ENCODE measurements at places on chromosomes 3 and 15.

- no peak for DNase-seq
Observed at GRCh38 chr3:169952045-169952444, 14.6 kb upstream of the SEC62 start.

- peak; percentile 59 for DNase-seq
Observed at GRCh38 chr3:41159588-41160189, 39.6 kb upstream of the CTNNB1 start.

DNA sequence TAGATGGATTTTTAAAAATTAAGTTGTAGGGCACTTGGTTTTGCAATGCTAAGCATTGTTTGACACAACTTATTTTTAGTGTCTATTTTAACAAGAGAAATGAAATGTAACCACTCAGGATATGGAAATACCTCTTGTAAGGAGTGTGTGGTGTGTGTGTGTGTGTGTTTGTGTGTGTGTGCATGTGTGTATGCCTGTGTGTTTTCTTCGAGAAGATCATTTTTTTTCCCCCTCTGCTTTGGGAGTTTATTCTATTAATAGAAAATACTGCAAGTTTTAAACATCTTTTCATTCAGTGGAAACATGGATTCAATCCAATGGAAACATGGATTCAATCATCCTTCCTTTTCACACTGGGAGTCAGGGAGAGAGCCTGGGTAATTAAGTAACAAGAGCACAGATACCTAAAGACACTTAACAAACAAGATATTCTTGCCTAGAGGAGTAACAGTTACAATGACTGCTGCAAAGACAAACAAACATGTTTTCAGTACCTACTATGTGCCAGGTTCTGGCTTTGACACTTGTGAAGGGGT, 567.2 kb upstream of the TBL1XR1 start:
- DNase-seq, result no peak

GRCh38 chr3:53775834-53776251, 70.4 kb downstream of the CHDH start:
- no peak for DNase-seq

DNA sequence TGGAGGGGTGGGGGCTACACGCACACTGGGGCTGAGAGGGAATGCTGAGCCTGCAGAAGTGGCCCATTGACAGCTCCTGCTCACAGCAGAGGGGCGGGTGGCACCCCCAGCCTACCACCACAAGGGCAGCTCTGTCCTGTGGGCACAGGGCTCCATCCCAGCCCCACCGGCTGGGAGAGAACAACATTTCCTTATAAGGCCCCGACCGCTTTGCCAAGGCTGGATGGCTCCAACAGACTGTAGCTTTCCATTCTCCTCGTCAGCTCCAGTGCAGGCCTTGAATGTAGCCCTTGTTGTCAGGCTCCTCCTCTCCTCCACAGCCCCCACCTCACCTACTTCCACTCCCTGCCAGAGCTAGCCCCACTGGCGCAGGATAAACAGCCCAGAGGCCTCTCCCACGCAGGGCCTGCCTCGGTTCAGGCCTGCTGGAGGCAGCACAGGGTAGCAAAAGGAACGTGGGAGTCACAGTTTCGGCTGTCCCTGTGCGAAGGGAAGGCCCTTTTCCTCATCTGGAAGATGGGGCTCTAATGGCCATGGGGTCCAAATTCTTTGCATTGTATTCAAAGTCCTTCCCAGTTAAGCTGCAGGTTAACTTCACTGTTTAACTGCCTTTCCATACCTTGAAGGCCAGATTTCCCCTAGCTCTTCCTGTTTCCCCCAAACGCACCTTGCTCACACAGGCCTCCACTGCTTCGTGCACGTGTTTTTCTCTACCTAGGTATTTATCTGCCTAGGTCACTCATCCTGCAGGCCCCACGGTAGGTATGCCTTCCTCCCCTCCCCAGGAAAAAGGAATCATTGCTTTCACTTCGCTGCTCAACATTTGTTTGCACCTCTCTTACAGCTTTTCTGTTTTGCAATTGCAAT, 101.6 kb upstream of the LPP start:
- DNase-seq, result no peak

DNA sequence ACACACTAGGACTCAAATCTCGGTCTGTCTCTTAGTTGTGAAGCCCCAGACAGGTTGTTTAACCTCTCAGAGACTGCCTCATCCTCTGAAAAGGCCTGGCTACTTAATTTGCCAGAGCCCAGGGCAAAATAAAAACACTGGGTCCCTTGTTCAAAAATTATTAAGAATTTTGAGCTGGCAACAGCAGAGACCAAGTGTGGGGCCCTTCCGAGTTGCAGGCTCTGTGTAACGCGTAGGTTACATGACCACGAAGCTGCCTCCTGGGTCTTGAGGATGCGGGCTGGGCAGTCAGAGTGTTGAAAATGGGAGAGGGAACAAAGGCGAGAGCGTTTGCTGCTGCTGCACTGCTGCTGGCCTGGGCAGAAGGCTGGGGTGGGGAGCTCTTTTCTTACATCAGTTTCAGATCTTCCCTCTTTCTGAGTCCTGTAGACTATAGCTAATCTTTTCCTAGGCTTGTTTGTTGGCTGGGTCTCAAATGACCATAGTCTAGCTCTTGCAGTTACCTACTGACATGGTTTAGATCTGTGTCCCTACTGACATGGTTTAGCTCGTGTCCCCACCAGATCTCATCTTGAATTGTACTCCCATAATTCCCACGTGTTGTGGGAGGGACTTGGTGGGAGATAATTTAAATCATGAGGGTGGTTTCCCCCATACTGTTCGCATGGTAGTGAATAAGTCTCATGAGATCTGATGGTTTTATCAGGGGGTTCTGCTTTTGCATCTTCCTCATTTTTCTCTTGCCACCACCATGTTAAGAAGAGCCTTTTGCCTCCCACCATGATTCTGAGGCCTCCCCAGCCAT, 49.9 kb downstream of the CLEC3B start:
- no peak for DNase-seq

- no peak for DNase-seq
Observed at GRCh38 chr15:59180945-59181600, 25.6 kb upstream of the LDHAL6B start.

DNA sequence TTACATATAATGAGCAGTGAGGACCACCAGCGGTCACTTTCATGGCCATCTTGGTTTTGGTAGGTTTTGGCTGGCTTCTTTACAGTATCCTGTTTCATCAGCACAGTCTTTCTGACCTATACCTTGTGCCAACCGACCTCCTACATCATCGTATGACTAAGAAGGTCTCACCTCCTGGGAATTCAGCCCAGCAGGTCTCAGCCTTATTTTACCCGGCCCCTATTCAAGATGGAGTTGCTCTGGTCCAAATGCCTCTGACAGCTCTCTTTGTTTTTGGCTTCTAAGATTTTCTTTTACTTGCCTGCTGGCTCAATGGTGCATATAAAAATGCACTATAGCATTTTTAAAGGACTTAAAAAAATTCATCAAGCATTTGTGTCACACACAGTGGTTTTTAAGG, 3.2 kb upstream of the MME start:
- no peak for DNase-seq

DNA sequence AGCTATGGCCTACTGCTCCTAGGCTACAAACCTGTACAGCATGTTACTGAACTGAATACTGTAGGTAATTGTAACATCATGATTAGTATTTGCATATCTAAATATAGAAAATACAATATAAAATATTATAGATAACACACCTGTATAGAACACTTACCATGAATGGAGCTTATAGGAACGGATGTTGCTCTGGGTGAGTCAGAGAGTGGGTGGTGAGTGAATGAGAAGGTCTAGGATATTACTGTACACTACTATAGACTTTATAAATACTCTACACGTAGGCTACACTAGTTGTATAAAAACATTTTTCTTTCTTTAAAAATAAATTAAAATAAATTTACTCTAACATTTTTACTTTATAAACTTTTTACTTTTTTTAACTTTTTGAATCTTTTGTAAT, 224.0 kb upstream of the CBLB start:
- DNase-seq, result no peak

DNA sequence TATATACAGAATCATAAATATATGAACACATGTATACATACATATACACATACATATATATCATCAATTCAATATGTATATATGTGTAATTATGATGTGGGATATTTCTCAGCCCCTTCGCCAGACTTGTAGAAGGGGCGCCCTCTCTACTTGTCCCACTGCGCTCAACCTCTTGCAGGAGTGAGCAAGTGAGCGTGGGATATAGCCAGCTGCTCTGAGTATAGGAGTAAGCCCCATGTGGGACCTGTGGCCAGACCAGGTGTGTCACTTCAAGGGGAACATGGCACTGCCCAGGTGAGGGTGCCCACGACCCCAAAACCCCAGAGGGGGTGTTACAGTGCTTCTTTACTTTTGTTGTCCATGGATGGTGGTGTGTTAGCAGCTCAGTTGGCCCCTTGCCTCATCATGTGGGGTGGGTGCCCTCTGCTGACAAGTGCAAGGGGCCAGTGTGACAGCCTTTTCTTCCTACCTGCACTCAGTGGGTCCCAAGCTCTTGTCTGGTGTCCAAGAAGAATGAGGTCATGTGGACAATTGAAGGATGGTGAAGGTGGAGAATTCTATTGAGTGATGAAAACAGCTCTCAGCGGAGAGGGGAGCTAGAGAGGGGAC, 304.1 kb downstream of the UNC13C start:
- DNase-seq, result no peak

DNA sequence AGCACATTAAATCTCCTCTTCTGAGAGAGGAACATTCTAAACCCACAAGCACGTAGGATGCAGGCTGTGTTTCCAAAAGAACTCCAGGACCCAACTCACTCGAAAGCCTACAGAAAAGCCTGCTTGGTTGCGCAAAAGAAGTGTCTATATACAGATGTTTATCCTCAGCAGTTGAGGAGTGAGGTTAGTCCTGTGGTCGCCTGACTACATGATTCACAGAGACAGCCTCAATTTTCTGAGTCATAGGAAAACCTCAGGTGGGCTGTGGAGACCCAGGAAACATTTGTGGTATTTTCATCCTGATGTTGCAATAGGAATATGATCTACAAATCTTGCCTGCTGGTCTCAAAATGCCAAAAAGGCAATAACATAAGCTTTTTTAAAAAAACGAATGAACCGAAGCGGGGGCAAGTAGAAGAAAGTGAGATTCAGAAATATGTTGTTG, 183.8 kb upstream of the THRB start:
- peak; percentile 72 for DNase-seq

DNA sequence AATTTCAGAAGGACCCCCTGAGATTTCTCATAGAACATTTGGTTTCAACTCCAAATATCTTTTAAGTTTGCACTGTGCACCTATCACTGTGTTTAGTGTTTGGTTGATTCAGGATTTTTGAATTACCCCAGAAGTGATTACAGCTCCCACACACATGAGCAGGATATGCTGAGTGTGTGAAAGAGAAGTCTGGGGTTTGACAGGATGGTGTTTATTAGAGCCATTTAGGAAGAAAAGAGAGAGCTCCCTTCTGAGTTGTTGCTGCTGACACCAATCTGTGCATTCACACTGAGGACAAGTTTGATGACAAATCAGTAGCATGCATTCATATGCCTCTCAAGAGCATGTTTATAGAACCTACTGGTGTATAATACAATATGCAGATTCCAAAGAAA, 118.1 kb downstream of the RPL22L1 start:
- no peak for DNase-seq

DNA sequence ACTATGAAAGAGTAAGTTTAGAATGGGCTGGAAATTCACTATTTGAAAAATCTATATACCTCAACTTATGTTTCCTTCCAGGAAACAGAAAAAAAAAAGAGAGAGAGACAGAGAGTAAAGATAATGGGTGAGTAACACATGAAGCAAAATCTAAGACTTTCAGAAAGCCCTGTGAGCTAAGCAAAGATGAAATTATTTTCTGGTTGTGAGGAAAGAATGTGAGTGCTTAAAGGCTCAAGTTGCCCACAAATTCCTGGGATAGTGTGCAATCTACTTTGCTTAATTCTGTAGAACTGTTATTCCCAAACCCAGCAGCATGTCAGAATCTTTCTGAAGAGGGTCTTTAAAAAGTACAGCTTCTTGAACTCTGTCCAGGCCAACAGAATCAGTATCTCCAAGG, 337.7 kb upstream of the AGTR1 start:
- no peak for DNase-seq
